ENCODE measurements at places on chromosomes 7 and 10. TPM values are rescaled to one million over a fixed set of nuclear protein-coding genes. Genes with fewer than 3 reads are reported as not detected.

Gene NANOS1
- total RNA-seq, result 11.3 TPM

DNA sequence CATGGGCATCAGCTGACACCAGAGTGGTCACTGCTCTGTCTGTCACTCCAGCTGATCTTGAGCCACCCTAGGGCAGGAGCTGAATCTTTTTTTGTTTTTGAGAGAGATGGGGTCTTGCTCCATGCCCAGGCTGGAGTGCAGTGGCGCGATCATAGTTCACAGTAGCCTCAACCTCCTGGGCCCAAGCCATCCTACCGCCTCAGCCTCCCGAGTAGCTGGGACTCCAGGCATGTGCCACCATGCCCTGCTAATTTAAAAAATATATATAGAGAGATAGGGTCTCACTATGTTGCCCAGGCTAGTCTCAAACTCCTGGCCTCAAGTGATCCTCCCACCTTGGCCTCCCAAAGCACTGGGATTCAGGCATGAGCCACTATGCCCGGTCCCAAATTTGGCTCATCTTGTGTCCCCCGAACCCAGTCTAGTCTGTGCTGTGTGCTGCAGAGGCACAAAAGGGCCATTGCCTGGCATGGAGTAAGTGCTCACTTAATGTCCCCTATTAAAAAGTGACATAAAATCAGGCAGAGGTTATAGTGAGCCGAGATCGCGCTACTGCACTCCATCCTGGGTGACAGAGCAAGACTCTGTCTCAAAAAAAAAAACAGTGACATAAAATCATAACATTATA lies 8.1 kb upstream of the FZD9 start:
- no peak for DNase-seq

Gene HMX3
- total RNA-seq, result 5.0 TPM

DNA sequence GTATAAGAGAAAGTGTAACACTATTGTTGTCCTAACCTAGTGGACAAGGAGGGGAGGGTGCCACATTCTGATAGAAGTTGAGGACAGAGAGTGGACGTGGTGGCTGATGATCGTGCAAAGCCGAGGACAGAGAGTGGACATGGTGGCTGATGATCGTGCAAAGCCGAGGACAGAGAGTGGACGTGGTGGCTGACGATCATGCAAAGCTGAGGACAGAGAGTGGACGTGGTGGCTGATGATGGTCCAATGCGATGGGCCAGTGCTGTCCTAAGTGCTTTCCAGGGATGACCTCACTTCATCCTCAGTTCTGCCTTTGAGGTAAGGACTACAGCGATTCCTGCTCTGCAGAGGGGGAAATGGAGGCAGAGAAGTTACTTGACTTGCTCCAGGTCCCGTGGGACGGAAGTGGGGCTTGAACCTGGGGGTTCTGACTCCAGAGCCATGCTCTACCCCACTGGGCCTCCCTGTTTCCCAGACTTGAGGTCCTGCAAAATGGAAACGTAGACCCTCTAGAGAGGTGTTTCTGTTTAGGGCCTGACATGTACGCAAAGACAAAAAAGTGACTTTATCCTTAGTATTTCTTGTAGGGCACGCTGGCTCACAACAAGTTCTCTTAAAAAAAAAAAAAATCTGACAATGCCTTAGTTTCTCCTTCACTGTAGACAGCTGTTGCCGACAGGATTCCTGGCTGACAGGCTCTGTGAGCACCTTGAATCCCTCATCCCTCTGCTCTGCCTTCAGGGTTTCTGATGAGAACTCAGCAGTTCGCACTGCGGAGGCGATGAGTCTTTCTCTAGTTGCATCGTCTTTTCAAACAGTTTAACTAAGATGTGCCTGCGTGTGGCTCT lies 20.3 kb upstream of the NCAPG2 start:
- DNase-seq, result no peak

- DNase-seq, result no peak
These were observed 112.9 kb downstream of the VIPR2 start for GRCh38 chr7:159031750-159032149.

Gene C7orf25
- 10.1 TPM for total RNA-seq

Gene TEX47
- total RNA-seq, result not detected

DNA sequence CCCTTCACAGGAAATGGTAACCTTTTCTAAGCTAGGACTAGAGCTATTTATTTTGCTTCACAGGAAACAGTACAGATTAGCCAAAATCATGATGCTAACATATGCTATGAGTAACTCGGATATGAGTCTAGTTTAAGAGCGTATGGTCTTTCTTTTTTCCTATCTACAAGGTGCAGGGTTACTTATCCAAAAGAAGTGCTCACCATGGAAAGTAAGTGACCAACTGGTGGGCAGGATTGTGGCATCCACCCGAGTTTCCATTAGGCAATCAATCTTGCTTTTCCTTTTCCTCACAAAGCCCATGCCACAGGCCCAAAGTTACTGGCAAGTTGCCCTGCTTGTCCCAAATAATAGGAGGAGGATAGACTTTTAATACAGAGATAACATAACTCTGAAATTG lies 765.1 kb upstream of the POM121L12 start:
- no peak for DNase-seq

DNA sequence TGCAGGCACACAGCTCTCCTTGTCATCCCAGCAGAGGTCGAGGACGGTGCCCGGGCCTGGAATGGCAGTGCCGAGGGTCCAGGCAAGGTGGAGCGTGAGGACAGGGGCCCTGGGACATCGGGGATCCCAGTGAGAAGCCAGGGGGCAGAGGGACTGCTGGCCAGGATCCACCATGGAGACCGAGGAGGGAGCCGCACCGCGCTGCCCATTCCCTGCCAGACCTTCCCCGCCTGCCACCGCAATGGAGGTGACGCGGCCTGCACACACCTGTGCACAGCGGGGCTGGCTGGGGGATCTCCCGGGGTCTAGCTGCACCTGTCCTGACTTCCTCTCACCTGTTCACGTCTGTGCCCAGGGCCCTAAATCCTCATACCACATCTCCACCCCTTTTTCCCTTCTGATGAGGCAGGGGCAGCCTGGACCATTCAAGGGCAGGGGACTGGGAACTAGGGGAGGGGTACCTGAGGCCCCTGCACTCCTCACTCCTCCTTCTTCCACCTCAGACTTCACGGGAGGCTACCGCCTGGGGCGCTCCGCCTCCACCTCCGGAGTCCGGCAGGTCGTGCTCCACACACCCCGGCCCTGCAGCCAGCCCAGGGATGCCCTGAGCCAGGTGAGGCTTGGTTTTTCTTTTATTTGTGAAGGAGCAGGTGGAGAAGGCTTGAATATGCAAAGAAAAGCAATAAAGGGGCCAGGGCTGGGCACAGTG lies 6.9 kb downstream of the NYAP1 start:
- no peak for DNase-seq

GRCh38 chr7:155992974-155993373 lies 180.7 kb upstream of the SHH start:
- no peak for DNase-seq

Gene FLNC
- total RNA-seq, result 71.1 TPM

Gene OR2A7
- total RNA-seq, result 0.79 TPM

Gene TAS2R41
- not detected for total RNA-seq

Gene SRPK2
- total RNA-seq, result 56.9 TPM

DNA sequence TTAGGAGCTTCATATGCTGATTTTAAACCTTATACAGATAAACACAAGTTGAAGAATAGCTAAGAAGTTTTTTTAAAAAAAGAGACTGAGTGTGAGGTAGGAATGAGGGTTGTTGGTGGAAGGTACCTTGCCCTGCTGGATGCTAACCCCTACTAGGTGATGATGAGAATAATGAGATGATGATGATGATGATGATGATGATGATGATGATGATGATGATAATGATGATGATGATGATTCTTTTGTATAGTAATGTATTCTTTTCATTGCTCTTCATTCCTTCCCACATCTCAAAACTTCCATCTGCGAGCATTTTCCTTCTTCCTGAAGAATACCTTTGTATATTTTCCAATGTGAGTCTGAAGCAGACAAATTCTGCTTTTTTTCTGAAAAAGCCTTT lies 14.1 kb upstream of the TMEM273 start:
- no peak for DNase-seq

DNA sequence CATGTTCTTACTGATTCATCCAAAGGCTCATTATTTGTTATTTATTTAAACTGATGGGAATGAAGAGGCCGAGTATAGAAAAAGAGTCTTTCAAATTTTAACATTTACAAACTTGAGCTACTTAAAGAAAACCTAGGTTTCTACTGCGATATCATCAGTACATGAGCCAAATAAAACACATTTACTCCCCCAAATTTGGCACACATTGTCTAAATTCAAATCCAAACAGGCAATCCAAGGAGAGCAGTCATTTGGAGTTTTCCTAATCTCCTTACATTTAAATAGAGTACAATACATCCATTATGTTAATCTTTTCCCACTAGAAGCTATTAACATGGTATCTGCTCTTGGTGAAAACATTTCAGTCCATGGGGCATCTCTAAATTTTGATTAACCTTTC lies 2.2 kb downstream of the NMT2 start:
- no peak for DNase-seq

- DNase-seq, result no peak
These were observed 122.9 kb upstream of the BET1 start for GRCh38 chr7:94127026-94127425.

DNA sequence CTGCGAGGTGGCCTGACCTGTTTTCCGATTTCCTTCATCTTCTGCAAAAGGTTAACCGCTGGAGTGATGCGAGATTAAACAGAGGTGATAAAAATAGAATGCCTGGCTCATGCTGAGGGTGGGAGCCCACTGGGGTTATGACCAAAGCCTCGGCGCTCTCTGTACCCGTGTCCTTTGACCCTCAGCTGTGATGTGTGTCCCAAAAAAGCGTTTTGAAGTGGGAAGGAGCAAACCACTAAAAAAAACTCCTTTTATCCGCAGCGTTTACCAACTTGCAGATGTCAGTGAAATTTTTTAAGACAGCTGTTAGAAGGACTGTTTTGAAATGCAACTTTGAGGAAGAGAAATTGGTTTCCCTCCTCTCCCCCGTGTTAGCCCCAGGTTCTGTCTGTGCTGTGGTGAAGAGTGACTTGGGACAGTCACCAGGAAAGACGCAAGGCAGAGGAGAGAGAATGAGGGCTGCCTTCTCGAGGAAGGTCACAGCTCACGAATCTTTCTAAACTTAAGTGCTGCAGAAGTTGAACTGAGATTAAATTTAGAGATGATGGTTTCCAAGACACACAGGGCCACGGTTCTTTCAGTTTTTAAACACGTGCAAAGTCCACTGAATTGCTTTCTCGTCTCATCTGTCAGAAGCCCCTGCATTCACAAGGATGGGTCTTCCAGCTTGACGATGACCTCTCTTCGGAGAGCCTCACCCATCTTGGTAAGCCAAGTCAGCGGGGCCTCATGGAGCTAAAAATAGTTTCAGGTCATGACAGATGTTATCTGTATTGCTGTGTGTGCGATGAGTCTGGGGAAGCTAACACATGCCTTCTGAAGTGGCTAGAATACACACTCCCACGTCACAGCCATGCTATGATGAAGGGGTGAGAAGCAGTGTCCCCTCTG lies 27.6 kb downstream of the AMZ1 start:
- no peak for DNase-seq

DNA sequence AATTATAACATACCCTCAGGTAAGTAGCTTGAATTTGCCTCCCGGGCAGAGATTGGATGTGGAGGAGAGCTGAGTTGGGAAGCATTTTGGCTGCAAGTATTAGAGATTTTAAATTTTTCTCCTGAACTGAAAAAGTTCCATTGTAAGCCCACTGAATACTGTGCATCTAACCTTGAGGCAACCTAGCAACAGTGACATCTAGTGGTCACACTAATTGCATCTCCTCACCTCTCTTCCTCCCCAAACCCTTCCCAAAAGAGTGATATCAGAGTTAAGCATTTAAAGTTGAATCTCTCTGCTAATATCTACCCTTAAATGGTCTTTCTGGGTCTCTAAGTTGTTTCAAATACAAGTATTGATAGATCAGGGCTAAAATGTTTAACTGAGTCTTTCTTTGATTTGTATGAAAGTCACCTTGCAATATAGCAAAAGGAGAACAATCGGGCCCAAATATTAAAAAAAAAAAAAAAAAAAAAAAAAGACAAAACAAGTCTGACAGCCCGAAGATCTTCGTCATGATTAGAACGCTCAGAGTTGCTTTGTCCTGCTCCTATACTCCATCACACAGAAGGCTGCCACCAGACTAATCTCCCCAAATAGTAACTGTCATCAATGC lies 40.4 kb upstream of the DLX5 start:
- no peak for DNase-seq

DNA sequence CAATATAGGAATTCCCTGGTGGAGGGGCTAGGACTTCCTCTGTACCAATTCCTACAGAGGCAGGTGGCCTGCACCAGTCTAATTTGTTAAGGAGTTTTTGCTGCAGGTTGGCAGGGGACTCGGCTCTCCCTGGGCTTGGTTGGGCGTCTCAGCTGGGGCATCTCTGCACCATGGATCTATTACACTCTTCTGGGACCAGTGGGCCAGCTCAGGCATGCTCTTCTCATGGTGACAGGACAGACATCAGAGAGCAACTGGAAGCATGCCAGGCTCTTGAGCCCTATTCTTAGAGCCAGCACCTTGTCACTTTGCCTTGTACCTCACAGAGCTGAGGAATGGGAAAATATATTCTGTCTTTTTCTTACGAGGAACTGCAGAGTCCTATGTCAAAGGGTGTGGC lies 74.6 kb downstream of the SH2D4B start:
- no peak for DNase-seq

Gene PRTFDC1
- total RNA-seq, result 0.49 TPM

Gene BET1
- total RNA-seq, result 21.7 TPM

Gene EBF3
- 3.1 TPM for total RNA-seq

DNA sequence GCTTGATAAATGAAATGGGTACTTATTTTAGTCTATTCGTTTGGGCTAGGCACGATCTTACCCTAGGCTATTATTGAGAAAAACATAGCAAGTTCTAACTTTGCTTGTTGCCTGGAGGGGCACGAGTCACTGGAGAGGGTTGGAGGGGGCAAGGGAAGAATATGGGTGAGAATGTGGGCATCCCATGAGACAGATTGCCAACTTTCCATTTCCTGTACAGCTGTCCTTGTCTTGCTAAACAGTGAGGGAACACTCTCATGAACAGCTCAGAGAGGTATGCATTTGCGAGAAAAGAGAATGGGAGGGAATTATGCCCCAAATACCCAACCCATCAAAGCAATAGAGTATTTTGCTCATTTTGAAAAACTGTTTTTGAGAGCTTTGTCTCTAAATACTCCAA lies 9.2 kb downstream of the CDHR3 start:
- no peak for DNase-seq

DNA sequence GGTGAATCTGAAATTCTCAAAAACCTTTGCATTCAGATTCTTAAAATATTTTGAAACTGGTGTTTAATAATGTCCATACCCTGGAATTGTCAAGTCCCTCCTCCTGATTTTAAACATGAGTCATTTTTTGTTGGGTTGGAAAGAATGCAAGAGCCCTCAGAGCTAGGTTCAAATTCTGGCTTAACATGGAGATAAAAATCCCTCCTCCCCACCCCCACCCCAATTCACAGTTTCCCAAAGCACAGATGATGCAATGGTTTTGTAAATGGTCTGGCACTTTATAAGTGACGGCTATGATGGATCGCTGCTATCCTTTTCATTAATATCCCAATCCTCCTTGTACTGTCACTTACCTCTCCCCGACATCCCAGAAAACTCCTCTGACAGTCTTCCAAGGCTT lies 332.8 kb downstream of the PLXNA4 start:
- no peak for DNase-seq

Gene FIGNL1
- 11.5 TPM for total RNA-seq

- DNase-seq, result no peak
These were observed 89.3 kb upstream of the ARID5B start for GRCh38 chr10:61812052-61812721.
